Aorta (tissue), 5 donors: ENCODE measurements at places on chromosomes 1 and 21.

DNA sequence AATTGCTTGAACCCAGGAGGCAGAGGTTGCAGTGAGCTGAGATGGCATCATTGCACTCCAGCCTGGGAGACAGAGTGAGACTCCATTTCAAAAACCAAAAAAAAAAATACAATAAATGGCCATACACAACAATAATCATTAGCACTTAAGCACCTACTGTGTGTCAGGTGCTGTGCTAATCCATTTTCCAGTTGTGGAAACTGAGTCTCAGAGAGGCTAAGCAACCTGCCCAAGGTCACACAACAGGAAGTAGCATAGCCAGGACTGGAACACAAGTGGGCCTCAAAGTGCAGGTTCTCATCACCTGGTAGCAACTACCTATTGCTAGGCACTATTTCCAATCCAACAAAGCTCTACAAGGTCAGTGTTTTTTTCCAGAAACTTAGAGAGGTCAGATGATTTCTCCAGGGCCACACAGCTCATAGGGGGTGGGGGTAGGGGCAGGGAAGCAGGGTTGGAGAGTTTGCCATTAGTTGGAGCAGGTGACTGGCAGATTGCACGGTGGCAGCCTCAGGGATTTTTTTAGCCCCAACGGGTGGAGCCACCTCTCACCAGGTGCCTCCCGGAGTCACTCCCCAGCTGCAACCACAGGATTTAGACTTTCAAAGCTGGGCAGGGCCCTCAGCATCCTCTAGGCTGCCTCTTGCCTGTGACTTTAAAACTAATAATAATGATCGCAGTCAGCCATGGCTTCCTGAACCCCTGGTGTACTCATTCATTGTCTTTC is 52.5 kb upstream of the ID3 start:
- no peak overlapping the region for H3K27ac ChIP-seq
- no peaks in the 10 kb centered on the region for H3K27me3 ChIP-seq
- H3K4me3 ChIP-seq, result no peak overlapping the region
- no peaks in the 10 kb centered on the region for H3K36me3 ChIP-seq
- DNase-seq, result no peak
- H3K4me1 ChIP-seq, result no peaks in the 10 kb centered on the region

- H3K4me3 ChIP-seq, result no peak overlapping the region
- H3K36me3 ChIP-seq, result no peaks in the 10 kb centered on the region
Measured at GRCh38 chr1:234957330-234958065, 171.1 kb downstream of the TOMM20 start.

- H3K27me3 ChIP-seq, result no peaks in the 10 kb centered on the region
- no peaks in the 10 kb centered on the region for H3K36me3 ChIP-seq
- DNase-seq, result no peak
- no peak overlapping the region for H3K27ac ChIP-seq
- no peak overlapping the region for H3K4me3 ChIP-seq
- no peaks in the 10 kb centered on the region for H3K4me1 ChIP-seq
Measured at GRCh38 chr1:175725684-175726083, 17.7 kb downstream of the TNR start.

DNA sequence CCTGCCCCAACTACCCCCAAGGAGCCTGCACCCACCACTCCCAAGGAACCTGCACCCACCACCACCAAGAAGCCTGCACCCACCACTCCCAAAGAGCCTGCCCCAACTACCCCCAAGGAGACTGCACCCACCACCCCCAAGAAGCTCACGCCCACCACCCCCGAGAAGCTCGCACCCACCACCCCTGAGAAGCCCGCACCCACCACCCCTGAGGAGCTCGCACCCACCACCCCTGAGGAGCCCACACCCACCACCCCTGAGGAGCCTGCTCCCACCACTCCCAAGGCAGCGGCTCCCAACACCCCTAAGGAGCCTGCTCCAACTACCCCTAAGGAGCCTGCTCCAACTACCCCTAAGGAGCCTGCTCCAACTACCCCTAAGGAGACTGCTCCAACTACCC is 67.6 kb downstream of the TPR start:
- no peak overlapping the region for H3K27ac ChIP-seq
- no peaks in the 10 kb centered on the region for H3K4me1 ChIP-seq
- DNase-seq, result no peak
- no peaks in the 10 kb centered on the region for H3K36me3 ChIP-seq

DNA sequence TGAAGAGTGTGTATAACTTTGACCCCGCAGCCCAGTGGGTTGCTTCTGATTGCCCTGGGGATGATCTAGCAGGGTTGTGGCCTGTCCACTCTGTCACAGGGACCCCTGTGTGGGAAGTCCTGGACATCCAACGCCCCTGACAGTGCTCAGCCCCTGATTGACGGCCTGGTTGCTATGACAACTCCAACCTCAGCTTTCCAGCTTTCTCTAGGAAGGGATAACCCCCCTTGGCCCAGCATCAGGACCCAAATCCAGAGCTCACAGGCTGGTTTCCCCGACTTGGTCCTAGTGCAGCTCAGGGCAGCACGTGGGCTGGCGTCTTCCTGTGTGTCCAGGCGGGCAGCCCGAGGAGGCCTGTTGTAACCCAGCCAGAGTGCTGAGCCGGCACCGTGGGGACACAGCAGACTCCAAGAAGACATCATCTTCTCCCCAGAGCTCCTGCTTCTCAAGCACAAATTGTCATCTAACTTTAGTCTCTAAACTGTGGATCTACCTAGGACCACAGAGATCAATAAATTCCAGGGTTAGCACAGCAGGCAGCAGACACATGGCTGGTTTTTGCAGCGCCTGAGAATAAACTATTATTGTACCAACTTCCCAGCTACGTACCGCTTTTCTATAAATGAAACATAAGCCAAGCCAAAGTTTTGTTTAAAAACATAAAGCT is 18.9 kb upstream of the PDXK start:
- no peak overlapping the region for H3K4me3 ChIP-seq
- H3K27ac ChIP-seq, result peak overlapping the region; percentile 37
- no peaks in the 10 kb centered on the region for H3K36me3 ChIP-seq
- no peaks in the 10 kb centered on the region for H3K27me3 ChIP-seq
- DNase-seq, result peak; percentile 17

- H3K4me3 ChIP-seq, result no peak overlapping the region
- DNase-seq, result no peak
- no peaks in the 10 kb centered on the region for H3K36me3 ChIP-seq
- H3K27me3 ChIP-seq, result no peaks in the 10 kb centered on the region
- no peaks in the 10 kb centered on the region for H3K4me1 ChIP-seq
Measured at GRCh38 chr1:194078765-194079164, 892.4 kb upstream of the B3GALT2 start.

GRCh38 chr1:227919906-227920305 is 27.8 kb downstream of the WNT9A start:
- no peak overlapping the region for H3K27ac ChIP-seq
- H3K4me1 ChIP-seq, result no peaks in the 10 kb centered on the region
- H3K36me3 ChIP-seq, result no peaks in the 10 kb centered on the region
- H3K27me3 ChIP-seq, result no peaks in the 10 kb centered on the region
- DNase-seq, result no peak

DNA sequence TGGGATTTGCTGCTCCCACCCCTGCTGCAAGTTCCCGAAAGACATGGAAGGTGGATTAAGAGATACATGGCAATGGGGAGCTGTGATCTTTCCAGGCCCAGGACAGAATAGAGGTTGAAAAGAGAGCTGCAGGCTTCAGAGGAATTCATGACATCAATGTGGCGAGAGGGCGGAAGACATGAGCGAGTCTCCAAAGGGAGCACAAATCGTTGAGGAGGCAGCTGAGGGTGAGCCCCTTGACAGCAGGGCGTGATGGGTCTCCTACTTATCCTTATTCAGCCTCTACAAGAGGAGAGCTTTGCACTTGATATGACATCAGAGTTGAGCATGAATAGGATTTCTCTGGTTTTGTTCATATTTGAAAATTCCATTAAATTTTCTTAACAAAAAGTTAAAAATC is 45.5 kb upstream of the TACSTD2 start:
- no peak overlapping the region for H3K27ac ChIP-seq
- peaks cover 4% of the 10 kb centered on the region for H3K4me1 ChIP-seq
- no peaks in the 10 kb centered on the region for H3K27me3 ChIP-seq
- no peak overlapping the region for H3K4me3 ChIP-seq
